NCI-H2081 treated with DMSO at 0.1 percent for 48 hours (cell line): ENCODE measurements at places on chromosomes 2 and 18.

GRCh38 chr2:59779571-59779970 lies 773.9 kb downstream of the BCL11A start:
- DNase-seq = no peak

GRCh38 chr18:9737472-9738121 lies 29.5 kb downstream of the RAB31 start:
- DNase-seq = peak; percentile 83

GRCh38 chr2:149148194-149149006 lies 109.9 kb downstream of the LYPD6B start:
- DNase-seq = no peak

DNA sequence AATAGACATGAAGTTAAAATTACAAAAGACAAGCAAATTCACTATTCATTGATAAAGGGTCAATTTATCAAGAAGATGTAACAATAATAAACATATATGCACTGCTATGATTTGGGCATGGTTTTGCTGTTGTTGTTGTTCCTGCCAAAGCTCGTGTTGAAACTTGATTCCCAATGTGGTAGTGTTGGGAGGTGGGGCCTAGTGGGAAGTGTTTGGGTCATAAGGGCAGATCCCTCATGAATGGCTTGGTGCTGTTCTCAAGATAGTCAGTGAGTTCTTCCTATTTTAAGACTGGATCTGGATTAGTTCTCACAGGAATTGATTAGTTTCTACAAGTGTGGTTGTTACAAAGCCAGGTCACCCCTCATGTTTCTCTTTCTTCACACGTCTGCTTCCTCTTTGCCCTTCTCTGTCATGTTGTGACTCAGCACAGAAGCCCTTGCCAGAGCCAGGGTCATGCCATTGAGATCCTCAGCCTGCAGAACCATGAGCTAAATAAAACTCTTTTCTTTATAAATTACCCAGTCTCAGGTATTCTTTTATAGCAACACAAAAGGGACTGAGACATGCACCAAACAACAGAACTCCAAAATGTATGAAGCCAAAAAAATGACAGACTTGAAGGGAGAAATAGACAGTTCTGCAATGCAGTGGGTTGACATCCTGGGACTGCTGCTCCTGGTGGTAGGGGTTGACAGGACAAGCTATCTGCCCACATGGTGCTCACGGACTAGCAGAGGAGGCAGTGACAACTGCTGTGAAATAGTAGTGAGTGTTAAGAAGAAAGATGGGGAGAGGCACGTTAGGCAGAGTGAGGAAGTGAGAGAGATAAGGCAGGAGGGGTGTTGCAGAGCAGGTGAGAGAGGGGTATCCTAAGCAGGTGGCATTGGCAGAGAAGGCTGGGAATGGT lies 18.6 kb upstream of the SKA1 start:
- DNase-seq = no peak

- no peak for DNase-seq
These were observed 495.7 kb downstream of the TSN start for GRCh38 chr2:122251158-122251557.

DNA sequence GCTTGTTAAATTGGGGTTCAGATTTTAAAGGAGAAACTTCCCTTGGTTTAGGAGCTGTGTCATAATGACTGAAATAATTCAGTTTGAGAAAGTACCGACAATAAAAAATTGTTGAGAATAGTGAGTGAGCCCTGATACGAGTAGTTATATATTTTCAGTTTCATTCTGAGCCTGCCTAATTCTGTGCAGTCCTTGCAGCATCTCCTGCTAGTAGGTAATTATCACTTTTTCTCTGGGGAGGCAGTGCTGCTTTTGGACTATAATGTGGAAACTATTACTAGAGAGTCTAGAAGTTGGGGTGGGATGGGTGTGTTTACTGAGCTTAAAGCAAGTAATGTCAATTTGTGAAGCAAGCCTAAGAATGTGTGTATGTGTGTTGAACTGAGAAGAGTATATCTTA lies 21.7 kb downstream of the ZNF638 start:
- DNase-seq = no peak

DNA sequence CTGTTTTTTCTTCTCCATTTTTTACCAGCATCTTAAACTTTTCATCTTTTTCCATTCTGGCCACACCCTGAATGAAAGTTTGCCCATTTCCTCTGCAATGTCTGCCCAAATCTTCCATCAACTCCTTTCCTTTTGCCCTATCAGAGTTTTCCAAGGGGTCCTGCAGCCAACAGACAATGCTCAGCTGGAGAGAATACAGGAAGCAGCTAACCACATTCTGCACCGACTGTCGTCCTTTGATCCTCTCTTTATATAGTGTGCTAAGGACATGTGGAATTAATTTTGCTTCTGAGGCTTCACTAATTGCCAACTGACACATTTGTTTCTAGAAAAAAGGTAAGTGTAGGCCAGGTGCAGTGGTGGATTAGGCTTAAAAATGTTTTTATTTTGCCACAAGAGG lies 50.5 kb upstream of the DLX2 start:
- DNase-seq = no peak

- DNase-seq = no peak
These were observed 71.7 kb upstream of the SKOR2 start for GRCh38 chr18:47323158-47323557.

DNA sequence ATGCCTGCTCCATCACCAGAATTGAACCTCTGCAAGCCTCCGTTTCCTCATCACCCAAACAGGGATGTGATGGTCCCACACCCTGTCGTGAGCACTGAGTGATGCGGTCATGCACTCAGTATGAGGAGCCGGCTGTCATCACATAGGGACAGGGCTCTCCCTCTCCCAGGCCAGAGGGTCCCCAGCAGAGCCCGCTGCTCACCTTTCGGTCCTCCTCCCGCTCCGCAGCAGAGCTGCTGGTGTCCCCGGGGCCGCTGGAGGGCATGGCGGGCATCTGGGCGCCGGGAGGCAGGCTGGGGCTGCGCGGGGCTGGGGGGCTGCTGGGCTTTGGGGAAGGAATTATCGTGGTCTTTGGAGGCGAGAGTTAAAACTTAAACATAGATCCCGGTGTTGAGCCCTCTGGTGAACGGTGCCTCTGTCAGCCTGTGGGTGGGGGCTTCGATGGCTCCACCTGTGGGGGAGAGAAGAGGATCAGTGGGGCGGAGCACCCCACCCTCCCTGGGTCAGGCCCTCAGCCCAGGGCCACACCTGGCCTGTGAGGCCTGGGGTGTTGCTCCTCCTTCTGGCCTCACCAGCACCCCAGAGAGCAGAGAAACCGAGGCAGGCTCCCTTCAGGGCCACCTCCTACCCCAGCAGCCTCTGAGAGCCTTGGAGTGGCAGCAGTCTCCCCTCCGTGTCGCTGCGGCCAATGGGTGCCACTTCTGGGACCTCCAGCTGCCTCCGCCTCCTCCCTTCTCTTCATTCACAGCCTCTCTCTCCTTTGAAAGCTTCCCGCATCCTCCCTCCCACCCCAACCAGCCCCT lies 27.8 kb downstream of the DNMT3A start:
- DNase-seq = no peak

GRCh38 chr2:136809998-136810397 lies 44.7 kb downstream of the THSD7B start:
- DNase-seq = no peak
